Foreskin fibroblast (primary cell): ENCODE measurements at places on chromosomes 6 and 20.

DNA sequence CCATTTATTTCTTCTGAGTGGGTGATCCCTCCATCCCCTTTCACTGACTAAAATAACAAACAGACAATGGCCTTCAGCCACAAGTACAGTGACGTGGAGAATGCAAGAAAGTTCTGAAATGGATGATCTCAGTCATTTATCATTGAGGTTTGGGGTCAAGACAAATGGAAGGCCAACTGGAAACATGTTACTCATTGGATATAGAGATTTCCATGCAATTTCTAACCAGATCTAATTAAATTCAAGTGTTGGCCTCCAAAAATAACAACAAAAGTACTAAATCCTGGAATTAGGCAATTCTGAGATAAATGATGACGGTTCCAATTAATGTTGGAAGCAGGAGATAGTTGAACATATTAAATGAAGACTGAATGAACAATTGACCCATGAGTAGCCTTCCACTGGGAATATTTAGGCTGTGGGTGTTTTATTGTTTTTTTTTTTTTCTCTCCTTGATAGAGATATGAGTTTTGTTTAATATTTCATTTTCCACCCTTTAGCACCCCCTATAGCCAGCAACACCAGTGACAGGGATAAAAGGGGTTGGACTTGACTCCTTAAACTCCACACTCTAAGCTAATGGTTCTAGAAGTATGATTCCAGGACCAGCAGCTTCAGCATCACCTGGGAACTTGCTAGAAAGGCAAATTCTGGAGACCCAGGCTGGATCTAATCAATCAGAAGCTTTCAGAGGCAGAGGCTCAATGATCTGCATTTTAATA is 112.8 kb downstream of the BCAS1 start:
- DNase-seq = peak; percentile 66

GRCh38 chr6:37938909-37939308 is 119.4 kb downstream of the ZFAND3 start:
- DNase-seq = no peak

DNA sequence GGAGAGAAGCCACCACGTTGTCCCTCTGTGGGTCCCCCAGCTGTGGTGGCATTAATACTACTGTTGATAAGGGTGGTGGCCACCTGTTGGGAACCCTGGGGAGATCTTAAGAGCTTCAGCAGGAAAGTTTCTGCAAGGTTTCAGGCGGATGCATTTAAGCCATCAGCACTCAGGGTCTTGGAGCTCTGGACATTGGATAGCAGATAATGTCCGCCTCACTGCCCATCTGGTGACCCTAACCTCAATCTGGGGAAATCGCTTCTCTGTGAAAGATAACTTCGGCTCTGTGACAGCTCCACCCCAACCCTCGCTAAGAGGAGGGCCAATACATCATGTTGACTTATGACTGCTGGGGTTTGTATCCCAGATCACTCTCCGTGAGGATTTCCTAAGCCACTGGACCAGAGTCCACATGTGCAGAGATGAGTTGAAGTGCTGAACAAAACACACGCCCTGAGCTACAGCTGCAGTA is 92.9 kb downstream of the FOXC1 start:
- DNase-seq = no peak

- no peak for DNase-seq
Observed at GRCh38 chr6:108666656-108667260, 106.0 kb downstream of the FOXO3 start.

- no peak for DNase-seq
Observed at GRCh38 chr6:14758421-14759081, 487.3 kb upstream of the JARID2 start.

DNA sequence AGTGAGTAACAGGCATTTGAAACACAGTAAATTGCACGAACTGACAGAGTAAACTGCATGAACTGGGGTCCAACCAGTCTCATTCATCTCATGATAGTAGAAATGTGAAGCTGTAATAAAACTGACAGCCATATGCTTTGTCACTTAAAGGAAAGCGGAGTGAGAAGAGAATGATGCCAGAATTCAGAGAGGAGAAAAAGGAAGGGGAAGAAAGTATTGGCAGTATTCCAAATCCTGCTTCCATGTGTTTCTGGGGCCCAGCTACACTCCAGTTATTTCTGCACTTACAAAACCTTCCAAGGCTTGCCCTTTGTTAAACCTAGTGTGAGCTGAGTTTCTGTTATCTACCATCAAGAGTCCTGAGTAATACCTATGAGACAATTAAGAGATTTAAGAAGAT is 17.2 kb downstream of the SNX14 start:
- DNase-seq = peak; percentile 41

GRCh38 chr6:145830612-145831011 is 16.0 kb upstream of the FBXO30 start:
- no peak for DNase-seq

- DNase-seq = no peak
Observed at GRCh38 chr6:19891451-19891850, 54.3 kb downstream of the ID4 start.

- no peak for DNase-seq
Observed at GRCh38 chr20:44034451-44034850, 119.8 kb downstream of the TOX2 start.

GRCh38 chr20:50110141-50111047 is 2.6 kb downstream of the UBE2V1 start:
- DNase-seq = no peak

GRCh38 chr20:7758406-7758805 is 181.9 kb downstream of the HAO1 start:
- no peak for DNase-seq

DNA sequence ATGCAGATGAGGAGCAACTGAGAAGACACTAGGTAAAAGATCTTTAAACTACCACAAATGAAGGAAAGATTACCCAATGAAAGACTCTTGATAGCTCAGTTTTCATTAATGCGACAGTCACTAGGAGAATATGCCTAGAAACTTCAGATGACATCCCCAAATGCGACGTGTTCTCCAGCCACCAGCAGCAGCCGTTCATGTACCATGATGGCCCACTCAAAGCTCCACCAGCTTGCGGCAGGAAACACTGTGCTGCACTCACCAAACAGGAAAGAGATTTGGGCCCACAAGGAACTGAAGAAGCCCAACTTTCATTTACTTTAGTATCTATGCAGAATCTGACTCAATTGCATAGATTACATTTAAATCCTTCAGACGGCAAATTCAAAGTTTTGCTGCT is 7.5 kb downstream of the DIDO1 start:
- DNase-seq = no peak

DNA sequence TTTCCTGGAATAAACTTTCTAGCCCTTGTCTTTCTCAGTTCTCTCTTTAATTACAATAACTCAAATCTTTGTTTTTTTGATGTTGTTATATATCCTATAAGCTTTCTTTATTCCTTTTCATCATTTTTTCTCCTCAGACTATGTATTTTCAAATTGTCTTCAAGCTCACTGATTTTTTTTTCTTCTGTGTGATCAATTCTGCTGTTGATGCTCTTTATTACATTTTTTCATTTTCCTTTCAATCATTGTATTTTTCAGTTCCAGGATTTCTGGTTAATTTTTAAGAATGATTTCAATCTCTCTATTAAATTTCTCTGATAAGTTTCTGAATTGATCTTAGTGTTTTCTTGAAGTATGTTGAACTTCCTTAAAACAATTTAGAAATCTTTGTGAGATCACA is 209.7 kb downstream of the TBC1D32 start:
- no peak for DNase-seq

DNA sequence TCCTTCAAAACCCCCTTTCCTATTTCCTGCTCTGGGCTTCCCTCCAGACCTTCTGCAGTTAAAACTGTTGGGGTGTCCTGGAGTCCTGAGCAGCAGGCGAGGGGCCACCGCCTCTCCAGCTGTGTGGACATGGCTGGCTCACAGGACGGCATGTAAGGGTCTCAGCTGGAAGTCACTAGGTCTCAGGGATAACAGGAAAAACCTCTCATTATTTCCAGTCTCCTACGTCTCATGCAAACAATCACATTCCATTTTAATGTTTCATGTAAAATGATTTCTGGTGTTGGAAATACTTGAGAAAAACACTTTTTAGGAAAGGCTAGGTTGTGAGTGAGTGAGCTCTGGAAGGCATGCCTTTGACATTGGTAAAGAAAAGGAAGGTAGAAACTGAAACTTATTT is 158.7 kb downstream of the SCML4 start:
- DNase-seq = peak; percentile 35

DNA sequence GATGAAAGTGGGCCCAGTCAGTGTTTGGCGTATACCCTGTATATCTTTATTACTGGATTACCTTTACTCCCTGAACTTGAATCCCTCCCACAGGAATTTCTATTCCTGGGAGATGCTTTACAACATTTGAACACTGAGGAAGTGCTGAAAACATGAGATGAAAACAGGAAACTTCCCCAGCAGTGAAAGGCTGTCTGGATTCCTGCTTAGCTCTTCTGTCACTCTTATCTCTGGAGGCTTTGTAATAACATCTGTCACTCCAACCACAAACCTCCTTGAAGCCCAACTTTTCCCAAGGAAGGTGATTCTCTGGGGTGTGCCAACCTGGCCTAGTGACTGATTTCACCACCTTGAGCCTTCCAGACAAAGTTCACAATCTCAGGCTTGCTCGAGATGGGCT is 264.5 kb upstream of the BMP2 start:
- DNase-seq = no peak

- DNase-seq = peak; percentile 75
Observed at GRCh38 chr20:23061734-23062561, 12.5 kb upstream of the THBD start.

- DNase-seq = peak; percentile 9
Observed at GRCh38 chr20:13302647-13303450, 81.8 kb downstream of the ISM1 start.

DNA sequence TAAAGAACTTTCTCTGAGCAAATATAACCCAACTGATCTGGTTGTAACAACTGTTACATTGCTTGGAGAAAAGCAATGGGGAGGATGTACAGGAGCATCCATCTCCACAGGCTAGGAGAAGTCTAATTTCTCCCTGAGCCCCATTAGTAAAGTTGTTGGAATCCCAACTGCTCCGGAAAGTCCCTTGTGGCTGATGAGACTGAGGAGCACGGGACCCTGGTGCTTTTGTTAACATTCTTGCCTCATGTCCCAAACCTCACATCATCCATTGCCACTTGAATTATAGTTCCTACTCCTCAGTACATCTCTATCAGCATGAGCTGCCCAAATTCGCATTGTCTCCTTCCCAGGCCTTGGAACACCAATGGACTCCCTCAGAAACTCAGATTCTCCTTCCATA is 260.6 kb upstream of the BMP2 start:
- DNase-seq = no peak

DNA sequence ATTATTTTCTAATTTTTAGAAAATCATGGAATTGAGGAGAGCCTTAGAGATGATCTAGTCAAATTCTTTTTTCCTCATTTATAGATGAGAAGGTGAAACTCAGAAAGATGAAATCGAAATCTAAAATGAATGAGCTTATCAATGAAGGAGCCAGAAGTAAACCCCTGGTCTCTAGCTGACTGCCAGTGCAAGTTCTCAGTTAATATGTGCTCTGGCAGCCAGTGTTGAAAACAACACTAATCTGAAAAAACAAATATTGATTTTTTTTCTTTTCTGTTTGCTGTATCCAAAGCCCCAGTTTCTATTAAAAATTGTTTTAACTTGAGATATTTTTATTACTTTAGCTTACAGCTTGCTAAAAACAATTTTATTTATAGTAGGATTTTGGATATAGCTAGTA is 21.5 kb upstream of the PBOV1 start:
- DNase-seq = no peak

DNA sequence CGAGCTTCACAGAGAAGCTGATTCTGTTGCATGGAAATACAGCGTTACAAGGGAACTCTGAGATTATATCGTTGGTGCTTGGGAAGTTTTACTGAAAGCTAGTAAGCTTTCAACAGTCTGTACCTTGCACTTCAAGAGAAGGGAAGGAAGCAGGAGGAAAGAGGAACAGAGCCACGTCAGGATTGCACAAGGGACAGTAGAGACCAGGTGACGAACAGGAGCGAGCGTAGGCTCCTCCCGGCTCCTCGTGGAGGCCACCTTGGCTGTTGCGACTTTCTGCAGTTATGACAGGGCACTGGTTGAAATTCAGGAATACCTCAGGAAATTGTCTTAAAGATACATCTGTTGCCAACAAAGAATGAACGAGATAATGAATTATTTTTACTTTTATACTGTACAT is 18.8 kb downstream of the RTF2 start:
- DNase-seq = no peak

DNA sequence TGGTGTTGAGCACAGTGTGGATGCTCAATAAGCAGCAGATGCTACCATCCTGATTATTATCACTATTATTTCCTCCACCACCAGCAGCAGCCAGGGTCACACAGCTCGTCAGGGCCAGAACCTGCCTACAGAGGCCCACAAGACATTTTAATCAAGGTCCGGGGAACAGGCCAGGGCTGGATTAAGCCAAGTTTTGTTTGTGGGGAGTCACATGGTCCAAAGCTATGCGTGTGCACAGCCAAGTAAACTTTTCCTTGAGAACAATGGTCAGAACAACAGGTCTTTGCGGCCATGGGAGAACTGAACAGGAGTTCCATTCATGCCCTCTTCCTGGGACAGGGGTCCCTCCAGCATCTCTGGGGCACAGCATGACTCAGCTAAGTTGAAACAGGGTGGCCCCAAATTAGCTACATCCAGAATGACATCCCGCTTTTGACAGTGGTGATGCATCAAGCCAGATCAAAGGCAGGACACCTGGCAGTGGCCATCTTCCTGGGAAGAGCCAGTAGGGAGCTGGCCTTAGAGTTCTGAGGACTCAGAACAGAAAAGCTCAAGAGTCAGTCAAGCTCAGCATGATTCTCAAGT is 11.7 kb downstream of the SNTA1 start:
- DNase-seq = no peak

DNA sequence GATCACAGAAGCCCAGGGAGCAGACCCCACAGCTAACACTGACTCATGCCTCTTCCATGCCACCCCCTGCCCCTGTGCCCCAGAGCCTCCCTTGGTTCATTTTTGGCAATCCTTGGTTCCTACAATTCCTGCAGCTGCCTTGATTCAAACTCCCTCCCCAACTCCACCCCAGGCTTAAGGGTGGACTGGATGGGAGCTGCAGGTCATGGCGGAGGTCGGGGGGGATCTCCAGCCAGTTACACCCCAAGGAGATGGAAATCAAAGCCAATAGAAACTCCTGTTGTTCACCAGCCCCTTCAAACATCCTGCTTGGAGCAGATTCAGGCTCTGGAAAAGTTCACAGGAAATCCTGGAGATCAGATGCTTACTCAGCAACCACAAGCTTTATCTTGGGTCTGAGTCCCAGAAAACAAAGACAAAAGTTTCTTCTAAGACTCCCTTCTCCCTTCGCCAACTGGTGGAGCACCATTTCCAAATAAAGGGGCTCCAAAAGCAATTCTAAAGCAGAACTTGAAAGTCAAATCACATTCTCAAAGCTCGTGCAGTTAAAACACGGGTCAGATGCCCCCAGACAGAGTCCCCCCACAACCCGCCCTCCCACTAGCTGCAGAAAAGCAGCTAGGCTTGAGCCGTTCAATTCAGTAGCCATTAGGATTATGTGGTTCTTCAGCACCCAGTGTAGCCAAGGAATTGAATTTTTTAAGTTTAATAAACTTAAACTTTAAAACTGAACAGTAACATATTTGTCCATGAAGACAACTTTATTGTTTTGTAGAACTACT is 149.5 kb downstream of the ANKRD60 start:
- peak; percentile 71 for DNase-seq

- DNase-seq = no peak
Observed at GRCh38 chr6:21753241-21754108, 159.9 kb downstream of the SOX4 start.

- no peak for DNase-seq
Observed at GRCh38 chr6:89459501-89459900, 26.5 kb downstream of the ANKRD6 start.
